OCI-LY7 (cell line): ENCODE measurements at places on chromosomes 11 and 22.
A peak's percentile ranks its signal among the peaks of the same experiment; 100 is the strongest.

- DNase-seq = no peak
These were observed 30.3 kb downstream of the KREMEN1 start for GRCh38 chr22:29103121-29103520.

DNA sequence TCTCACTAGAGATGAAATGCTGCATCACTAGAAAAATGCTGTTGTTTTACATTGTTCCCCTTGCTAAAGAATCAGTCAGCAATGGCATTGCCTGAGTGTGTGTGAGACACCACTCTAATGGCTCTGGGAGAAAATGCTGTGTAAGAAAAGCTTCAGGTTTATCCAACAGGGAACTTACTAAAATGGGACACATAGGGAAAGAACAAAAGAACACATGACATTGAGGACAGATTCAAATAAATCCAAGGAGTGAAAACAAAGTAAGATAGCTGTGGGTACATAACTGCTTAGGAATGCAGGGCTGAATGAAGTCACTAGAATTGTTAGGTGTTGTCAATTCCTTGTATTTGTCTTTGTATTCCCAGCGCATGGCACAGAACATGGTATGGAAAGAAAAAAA, 24.2 kb downstream of the BLID start:
- DNase-seq = no peak

DNA sequence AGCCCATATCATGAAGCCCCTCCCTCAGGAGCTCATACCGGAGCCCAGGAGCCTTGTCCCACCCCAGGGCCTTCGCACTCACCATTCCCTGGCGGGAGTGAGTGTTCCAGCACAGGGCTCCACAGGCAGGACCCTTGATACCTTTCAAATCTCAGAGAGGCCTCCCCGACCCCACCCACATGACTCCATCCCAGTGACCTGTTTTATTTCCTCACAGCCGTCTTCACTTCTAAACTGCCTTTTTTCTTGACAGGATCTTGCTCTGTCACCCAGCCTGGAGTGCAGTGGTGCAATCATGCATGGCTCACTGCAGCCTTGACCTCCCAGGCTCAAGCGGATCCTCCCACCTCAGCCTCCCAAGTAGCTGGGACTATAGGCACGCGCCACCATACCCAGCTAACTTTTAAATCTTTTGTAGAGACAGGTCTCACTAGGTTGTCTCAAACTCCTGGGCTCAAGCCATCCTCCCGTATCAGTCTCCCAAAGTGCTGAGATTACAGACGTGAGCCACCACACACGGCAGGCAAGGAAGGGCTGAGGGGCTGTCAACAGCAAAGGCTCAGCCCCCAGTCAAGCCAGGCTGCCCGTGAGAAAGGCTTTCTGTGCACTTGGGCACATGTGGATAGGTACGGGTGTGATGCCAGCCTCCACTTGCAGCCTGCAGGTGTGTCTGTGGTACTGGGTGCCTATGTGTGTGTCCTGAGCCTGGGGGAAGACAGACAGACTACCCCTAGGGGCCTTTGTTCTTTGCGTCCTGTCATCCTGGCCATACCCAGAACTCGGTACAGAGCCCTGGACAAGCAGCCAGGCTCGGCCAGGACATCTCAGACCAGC, 9.3 kb downstream of the RPL3 start:
- peak; percentile 40 for DNase-seq

DNA sequence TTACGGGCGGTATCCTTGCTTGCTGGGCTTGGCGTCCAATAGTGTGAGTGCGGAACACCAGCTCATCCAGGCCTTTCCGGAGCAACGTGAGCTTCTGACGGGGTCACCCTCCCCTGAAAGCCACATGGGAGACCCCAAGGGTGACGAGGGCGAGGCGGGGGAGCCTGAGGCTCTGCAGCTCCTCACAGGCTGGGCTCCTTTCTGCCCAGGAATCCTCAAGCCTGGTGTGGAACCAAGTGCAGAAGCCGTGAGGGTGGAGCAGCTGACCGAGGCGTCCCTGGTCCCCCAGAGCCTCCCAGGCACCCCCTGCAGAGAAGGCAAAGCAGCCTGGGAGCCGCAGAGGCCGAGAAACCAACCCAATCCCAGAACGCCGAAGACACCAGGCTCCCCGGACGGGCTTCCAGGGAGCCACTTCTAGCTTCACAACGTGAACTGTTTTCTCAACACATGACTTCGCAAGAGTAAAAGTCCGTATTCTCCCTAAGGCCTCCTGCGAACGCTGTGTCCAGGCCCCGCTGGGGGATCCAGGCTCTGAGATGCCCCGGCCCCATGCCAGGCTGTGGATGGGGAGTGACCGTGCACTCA, 530.3 kb downstream of the BRD1 start:
- no peak for DNase-seq

DNA sequence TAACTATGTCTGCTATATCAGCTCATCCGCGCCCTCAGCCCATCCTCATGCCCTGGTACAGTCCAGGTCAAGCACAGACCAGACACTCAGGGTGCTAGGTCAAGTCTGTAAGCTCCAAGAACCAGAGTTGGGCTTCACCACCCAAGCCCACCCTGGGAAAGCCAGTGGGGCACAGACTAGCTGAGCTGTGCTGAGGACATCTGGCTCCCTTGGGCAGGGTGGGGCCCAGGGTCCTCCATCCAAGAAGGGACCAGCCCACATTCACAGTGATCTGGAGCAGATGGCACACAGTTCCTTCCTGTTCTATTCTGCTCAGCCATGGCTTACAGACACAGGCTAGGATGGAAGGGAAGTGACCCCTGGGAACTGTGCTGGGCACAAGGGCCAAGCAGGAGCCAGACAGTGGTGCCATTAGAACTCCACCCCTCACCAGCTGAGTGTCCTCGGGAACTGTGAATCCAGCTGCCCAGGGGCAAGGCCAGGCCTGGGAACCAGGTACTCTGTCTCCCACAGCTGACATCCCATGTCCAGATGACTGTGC, 9.1 kb downstream of the P2RY6 start:
- no peak for DNase-seq

DNA sequence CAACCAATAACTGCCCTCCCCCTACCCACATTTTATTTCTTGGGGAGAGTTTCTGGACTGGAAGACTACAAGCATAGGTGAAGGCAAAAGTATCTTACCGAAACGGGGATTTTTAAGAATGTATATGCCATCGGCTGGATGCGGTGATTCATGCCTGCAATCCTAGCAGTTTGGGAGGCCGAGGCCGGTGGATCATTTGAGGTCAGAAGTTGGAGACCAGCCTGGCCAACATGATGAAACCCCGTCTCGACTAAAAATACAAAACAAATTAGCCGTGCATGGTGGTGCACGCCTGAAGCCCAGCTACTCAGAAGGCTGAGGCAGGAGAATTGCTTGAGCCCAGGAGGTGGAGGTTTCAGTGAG, 20.8 kb upstream of the SLN start:
- no peak for DNase-seq

DNA sequence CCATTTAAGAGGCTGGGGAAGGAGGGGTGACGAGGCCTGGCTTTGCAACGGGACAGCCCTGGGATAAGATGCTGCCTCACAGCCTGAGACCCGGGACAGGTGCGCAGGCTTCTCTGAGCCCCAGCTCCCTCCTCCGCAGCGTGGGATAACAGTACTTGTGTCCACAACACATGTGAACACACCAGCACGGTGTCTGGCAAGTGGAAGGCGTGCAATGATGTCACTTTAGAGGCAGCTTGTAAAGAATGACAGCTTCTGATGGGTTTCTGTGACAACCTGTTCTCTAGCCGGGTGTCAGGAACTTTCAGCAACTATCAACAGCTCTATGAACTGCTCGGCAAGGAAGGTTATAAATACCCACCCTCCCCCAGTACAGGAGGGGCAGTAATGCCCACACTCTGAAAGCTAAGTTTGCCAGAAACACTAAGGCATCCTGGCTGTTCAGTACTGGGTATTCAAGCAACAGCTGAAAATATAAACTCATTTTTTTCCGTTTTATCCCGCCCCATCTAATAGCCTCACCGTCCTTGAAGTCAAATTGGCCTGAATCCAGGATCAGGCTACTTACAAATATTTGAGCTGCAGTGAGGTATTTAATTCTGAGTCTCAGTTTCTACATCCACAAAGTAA, 59.7 kb downstream of the MYH9 start:
- DNase-seq = no peak

DNA sequence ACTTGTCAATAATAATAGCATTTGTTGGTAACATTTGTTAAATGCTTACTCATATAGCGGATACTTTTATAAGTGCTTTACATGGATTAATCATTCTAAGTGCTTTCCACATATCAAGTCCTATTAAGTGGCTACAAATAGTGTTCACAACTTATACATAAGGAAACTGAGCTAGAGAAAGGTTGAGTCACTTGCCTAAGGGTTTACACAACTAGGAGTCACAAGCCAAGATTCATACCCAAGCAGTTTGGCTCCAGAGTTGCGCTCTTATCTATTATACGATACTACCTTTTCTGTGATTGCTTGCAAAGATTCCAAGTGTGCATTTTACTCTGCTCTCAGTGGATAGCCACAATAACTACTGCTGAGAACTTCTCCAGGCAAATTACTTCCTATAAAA, 215.9 kb upstream of the CCDC90B start:
- no peak for DNase-seq

DNA sequence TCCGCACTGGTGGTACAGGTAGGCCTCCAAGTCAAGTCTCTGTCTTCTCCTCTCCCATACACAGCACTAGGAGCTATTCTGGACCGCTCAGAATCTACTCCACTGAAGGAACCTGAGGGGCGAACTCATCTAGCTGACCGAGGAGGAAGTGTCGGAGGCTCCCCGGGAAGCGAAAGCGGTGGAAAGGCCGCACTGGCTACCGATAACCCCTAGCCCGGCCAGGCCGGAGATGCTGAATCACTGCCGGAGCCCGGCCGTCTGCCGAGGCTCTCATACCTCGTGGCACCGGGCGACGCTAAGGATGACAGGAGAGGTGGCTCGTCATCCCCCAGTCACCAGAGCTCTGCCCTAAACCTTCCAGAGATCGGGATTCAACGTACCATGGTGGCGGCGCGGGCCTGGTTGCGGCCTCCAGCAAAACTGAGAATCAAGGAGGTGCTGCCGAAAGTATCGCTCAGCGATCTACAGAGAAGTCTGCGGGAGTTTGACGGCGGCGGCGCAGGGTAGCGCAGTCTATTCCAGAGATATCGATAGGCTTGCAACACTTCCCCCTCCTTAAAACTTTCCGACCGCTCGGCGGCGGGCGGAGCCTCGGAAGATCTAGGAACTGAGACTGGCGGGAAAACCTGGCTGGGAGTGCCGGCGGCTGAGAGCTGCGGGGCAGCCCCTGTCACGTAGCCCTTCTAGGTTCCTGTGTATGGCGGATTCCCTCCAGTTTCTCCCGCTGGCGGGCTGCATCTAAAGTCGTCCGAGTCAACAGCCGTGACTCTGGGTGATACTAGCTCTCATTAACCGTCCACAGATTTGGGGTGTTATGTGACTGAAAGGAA, at the start of gene PSMA1:
Gene PSMA1 (minus strand): TSS at position 470 of the 830 bp plus-strand sequence. CDS start 87 bp downstream, at position 383.
- DNase-seq = peak; percentile 94

GRCh38 chr11:1389932-1390568, at the start of gene BRSK2:
Gene BRSK2, plus strand, starts transcription at chr11:1389934. Its CDS starts 351 bp downstream, at chr11:1390285.
- DNase-seq = no peak

DNA sequence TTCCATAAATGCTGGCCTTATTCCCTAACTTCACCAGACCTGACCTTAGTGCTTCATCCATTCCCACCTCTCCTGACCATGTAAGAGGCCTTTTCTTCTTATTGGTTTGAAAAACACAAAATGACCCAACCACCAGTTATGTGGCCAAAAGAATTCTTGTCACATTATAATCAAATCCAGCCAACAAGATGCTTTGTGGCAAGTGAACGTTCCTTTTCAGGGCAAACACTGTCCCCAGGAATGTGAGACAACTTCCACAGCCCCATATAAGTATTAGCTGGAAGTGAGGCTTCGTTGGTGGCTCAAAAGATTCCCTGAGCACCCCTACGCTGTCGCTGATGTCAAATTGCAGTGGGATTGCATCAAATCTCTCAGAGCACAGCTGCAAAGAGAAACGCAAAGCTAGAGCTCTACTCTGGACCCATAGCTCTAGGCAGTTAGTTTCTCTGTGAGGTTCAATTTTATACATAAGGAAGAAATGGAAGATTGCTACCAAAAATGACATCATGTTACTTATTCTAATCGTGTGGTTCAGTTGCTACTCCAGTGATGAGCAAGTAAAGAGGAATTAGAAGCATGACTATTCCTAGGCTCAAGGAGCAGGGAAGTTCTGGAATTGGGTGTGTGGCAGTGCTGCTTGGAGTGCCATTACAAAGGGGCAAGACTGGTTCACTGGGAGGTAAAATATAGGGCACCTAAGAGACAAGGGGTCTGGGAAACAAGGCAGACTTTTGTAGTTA, 26.1 kb downstream of the GLYATL1 start:
- no peak for DNase-seq

DNA sequence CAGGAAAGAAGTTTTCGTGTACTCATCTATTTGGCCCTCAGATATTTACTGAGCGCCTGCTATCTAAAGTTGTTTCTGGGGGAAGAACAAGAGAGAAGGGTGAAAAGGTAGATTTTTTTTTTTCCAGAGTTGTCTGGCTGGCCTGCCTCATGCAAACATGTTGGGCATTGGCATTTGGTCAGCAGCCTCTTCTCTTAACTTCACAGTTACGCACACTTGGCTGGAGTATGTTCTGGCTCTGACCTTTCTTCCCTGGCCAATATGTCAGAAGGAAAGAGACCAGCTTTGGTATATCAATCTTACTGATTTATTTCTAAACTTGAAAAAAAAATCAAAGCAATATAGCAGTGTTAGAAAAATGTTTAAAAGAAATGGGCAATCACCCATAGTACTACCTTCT, 54.2 kb upstream of the GRAMD1B start:
- DNase-seq = no peak

GRCh38 chr11:118996926-118997626, 862 bp upstream of the CENATAC start:
- DNase-seq = peak; percentile 69
